ENCODE measurements at places on chromosomes 13 and 19.

DNA sequence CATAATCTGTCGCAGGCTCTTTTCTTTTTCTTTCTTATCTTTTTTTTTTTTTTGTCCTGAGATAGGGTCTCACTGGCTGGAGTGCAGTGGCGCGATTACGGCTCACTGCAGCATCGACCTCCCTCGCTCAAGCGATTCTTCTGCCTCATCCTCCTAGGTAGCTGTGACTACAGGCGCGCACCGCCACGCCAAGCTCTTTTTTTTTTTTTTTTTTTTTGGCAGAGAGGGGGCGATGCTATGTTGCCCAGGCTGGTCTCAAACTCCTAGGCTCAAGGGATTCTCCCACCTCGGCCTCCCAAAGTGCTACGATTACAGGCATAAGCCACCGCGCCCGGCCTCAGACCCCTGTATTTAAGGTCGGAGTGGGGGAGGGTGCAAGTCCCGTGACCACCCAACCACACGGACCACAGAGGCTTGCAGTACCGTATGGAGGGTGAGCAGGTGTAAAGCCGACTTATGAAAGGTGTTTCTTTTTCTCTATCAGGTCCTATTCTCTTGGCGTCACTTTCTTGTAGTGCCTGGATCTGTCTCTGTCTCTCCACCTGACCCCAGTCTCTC is 2.0 kb downstream of the PHLDB3 start:
- DNase-seq = no peak

- DNase-seq = no peak
Observed at GRCh38 chr13:32362574-32362973, 47.3 kb downstream of the BRCA2 start.

DNA sequence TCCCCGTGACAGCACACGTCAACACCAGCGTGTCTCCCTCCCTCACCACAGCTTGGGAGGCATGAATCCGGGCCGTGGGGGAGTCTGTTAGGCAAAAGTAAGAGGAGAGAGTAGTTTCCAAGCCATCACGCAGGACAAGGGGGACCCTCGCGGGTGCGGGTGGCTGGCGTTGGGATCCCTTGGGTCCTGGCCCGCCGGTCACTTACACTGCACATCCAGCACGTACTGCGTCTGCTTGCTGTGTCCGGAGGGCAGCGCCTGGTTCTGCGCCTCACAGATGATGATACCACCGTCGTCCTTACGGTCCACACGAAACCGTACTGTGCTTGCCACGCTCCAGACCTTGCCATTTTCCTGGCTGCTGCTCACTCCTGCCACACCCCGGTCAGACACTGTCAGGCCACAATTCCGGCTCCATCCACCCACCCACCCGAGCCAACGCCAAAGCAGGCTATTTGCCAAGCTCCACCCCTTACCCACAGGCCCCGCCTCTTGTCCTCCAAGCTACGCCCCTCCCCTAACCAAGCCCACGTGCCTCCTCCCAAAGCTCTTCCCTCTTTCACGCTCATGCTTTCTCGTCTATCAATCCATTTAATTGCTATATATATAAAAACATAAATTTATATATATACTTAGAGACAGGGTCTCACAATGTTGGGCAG is 6.6 kb upstream of the ZNF428 start:
- no peak for DNase-seq

DNA sequence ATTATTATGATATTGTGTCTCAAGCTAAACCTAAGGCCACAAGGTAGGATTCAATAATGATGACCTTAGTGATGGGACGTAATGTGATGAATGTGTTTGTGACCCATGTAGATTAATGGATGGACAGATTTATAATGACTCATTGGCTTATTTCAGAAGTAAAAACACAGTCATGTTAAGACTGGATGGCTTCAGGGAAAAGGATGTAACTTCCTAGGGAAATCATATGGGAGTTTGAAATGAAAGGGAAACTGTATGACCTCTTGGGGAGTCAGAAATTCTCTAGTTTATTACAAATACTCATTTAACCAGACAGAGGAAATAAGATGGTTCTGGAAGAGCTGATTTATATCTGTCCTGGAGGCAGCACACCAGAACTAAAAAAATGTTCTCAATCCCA is 2.9 kb downstream of the EDNRB start:
- no peak for DNase-seq

- no peak for DNase-seq
Observed at GRCh38 chr13:44969551-44970484, 19.5 kb downstream of the NUFIP1 start.

GRCh38 chr13:25174304-25174703 is 2.2 kb upstream of the AMER2 start:
- DNase-seq = no peak

GRCh38 chr19:13762635-13763235 is 1.6 kb upstream of the MRI1 start:
- DNase-seq = no peak

DNA sequence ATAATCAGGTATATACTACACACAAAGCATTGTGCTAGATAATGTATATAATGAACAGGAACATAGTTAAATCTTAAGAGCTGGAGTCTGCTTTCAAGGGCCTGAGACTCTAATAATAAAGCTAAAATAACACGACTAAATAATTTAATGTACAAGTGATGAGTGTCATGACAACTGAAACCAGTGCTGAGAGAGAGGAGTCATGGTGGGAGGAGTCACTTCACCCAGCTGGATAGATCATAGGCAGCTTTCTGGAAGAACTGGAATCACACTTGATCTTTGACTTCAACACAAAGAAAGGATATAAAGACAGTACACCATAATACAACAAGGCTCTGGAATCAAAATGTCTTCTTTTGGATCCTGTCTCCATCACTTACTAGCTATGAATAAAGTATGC is 7.1 kb downstream of the RBM26 start:
- DNase-seq = no peak

GRCh38 chr19:38718747-38719543 is 25.3 kb downstream of the CAPN12 start:
- peak; percentile 79 for DNase-seq

GRCh38 chr13:91347996-91348905 is 764 bp downstream of the MIR17HG start:
- DNase-seq = peak; percentile 84

DNA sequence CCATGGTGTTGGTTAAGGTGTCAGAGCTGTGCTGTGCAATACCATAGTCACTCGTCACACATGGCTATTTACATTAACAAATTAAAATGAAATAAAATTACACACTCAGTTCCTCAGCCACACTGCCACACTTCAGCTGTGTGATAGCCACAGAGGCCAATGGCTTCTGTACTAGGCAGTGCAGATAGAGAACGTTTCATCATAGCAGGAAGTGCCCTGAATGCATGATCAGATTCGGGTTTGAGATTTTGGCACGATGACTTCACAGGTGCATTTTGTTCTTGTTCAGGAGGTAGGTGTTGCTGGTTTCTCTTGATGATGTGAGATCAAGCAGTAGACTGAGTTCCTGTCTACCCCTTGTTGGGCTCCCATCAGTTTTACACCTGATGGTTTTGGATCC is 6.5 kb downstream of the ARMC6 start:
- DNase-seq = no peak

All from C1 segment of cervical spinal cord (tissue), 14 donors.